ENCODE measurements at places on chromosomes 11 and 22. TPM values are rescaled to one million over a fixed set of nuclear protein-coding genes. Genes with fewer than 3 reads are reported as not detected.

GRCh38 chr11:115958089-115959000, 454.1 kb upstream of the CADM1 start:
- no peak overlapping the region for H3K4me3 ChIP-seq
- H3K36me3 ChIP-seq: no peaks in the 10 kb centered on the region
- peaks cover 16% of the 10 kb centered on the region for H3K27me3 ChIP-seq

- DNase-seq: no peak
- no peak overlapping the region for H3K27ac ChIP-seq
- H3K4me1 ChIP-seq: peaks cover 2% of the 10 kb centered on the region
- H3K27me3 ChIP-seq: no peaks in the 10 kb centered on the region
- H3K36me3 ChIP-seq: peaks cover 14% of the 10 kb centered on the region
Measured at GRCh38 chr11:134132808-134133207, 63.9 kb downstream of the JAM3 start.

The APOBEC3B gene
- total RNA-seq: 10.1 TPM

- no peaks in the 10 kb centered on the region for H3K27me3 ChIP-seq
- no peak for DNase-seq
- H3K4me1 ChIP-seq: peaks cover 3% of the 10 kb centered on the region
- no peak overlapping the region for H3K27ac ChIP-seq
Measured at GRCh38 chr11:77580712-77581337, 8.9 kb upstream of the AQP11 start.

- H3K4me1 ChIP-seq: peaks cover 14% of the 10 kb centered on the region
- H3K27me3 ChIP-seq: no peaks in the 10 kb centered on the region
- H3K36me3 ChIP-seq: peaks cover 6% of the 10 kb centered on the region
- H3K4me3 ChIP-seq: no peak overlapping the region
Measured at GRCh38 chr11:59025097-59025496, 61.0 kb upstream of the GLYATL1B start.

The SCUBE1 gene
- total RNA-seq: 4.5 TPM

Measured in progenitor cell of endocrine pancreas (in vitro differentiated cells).